ENCODE measurements at places on chromosomes 12 and 14. TPM values are rescaled to one million over a fixed set of nuclear protein-coding genes. Genes with fewer than 3 reads are reported as not detected.

Gene AKAP3
- total RNA-seq: 3.0 TPM

Gene WSCD2
- not detected for total RNA-seq

DNA sequence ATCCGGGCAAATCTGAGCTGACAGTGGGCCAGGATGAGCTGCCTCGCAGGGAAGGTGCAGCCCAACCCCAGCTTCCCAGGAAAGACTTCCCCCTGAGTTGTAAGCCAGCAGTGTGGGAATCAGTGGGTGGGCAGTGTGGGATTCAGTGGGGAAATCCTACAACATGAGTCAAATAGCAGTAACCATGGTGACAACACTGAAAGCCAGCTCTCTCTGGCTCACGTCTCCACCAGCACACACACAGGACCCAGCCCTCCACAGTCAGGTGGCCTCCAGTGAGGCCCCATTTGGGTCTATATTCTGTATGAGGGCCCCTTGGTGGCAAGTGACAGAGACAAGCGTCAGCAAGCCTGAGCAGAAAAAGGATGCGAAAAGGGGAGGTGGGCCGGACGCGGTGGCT is 6.0 kb upstream of the LGALS3 start:
- H3K27ac ChIP-seq: peak overlapping the region; percentile 76
- H3K4me1 ChIP-seq: peaks cover 88% of the 10 kb centered on the region
- peak; percentile 69 for DNase-seq
- H3K4me3 ChIP-seq: 0 out of 2 replicates have a peak overlapping the region, but pooled peaks have one; percentile 12
- no peaks in the 10 kb centered on the region for H3K36me3 ChIP-seq
- no peaks in the 10 kb centered on the region for H3K27me3 ChIP-seq

DNA sequence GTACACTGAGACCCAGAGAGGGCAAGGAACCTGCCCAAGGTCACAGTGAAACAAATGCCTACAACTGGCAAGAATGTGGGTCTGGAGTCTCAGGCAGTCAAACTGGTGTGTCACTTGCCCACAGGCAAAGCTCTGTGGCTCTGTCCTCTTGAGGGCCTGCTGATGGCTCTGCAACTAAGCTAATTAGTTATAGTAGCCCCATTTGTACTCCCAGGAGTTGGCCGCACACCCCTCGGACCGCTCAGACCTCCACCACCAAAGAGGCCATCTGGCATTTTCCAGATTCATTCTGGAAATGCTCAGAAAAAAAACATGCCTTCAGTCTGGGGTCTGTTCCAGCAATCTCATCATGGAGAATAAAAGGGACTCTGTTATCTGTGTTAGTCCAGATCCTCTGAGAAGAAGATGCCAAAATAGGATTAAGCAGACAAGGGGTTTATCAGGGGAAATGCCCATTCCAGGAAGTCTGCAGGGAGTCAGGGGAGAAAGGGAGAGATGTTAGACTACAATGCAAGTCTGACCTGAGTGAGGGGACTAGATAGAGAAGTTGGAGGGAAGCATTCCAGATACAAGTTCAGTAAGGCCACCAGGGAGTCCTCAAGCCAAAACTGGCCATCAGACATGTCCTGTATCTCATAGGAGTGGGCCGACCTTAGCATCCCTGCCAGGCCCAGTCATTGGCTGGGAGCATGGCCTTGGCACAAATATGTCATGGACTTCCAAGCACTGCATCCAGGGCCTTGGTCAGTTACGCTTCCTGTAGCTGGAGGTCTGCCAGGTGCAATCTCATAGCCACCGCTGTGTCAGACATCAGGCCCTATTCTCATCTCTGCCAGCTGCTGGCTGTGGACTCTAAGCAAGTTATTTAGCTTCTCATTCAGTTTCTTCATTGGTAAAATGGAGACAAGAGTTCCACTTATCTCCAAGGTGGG is 15.4 kb upstream of the OAS1 start:
- no peaks in the 10 kb centered on the region for H3K36me3 ChIP-seq
- no peak overlapping the region for H3K4me3 ChIP-seq
- H3K27ac ChIP-seq: no peak overlapping the region
- no peaks in the 10 kb centered on the region for H3K4me1 ChIP-seq
- no peak for DNase-seq

DNA sequence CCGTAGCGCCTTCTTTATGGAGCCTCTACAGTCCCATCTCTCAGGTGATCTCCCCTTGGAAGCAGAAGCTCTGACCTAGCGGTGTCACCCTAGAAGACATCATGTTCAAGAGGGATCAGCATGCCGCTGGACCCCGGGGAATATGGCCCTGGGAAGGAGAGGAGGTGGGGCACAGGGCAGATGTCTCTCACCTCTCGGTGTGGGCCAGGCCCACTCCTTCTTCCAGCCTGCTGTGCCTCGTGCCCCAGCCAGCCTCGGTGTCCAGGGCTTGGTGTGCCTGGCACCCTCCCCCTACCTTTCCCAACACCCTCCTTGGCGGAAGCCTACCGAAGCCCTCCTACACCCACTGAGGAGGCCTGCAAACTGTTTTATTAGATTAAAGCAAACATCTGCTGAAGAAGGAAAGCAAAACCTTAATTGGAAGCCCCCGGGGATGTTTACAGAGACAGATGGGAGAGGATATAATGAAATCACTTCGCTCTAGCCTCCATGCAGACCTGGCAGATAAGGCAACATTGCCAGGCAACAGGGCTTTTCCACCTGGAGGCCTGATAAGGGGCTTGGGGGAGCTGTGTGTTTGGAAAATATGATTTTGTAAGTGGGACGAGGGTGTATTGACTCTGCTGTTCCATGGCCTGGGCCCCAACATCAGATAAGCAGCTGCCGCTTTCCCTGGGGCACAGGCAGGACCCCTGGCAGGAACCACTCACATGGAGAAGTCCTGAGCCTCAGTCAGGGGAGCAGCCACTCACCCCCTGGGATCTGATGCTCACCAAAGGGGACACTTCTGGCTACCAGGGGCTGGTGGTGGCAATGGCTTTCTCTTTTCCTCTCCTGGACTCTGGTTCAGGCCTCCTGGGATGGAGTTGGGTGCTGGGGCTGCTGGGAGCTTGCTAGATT is 5.7 kb upstream of the CHGA start:
- no peak for DNase-seq
- no peak overlapping the region for H3K4me3 ChIP-seq
- H3K36me3 ChIP-seq: no peaks in the 10 kb centered on the region
- H3K27me3 ChIP-seq: no peaks in the 10 kb centered on the region

Gene GPR137C
- 1.2 TPM for total RNA-seq
